ENCODE measurements at places on chromosomes 4 and X.

DNA sequence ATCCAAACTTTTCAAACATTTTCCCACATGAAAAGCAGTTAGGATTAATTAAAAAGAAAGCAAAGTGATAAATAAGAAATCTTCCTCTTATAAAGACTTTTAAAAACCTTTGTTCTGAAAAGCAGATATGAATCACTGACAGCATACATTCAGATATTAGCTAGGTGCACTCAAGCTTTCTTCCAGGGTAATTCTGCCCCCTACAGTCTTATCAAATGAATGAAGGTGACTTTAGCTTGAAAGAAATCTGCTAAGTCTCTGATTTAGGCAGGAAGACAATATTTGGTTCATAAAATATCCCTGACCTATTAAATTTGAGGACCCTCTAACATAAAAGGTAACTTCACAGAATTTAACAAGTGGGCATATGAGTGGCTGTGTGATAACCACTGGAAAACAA lies 209.1 kb upstream of the FAM47A start:
- peak; percentile 1 for DNase-seq

GRCh38 chr4:92382128-92382527 lies 78.4 kb downstream of the GRID2 start:
- DNase-seq: no peak

DNA sequence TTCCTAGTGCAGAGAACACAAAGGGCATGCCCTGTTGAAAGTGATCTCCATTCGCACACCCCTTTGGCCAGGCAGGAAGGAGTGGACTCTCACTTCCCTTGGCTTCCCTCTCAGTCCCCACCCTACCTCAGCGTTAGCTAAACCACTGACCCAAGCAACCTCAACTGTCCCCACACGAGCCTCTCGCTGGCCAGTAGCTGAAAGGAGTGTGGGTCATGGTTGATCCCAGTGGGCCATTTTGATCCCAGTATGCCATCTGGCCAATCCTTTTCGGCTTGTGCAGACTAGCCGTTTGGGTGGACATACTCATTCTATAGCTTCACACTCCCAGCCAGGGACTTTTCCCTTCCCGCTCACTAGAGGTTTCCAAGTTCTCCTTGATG lies 24.4 kb upstream of the BCORL1 start:
- DNase-seq: no peak

- no peak for DNase-seq
These were observed 285.6 kb downstream of the ARHGAP24 start for GRCh38 chr4:85760511-85760910.

- DNase-seq: no peak
These were observed 26.3 kb downstream of the MGARP start for GRCh38 chr4:139253713-139254112.

DNA sequence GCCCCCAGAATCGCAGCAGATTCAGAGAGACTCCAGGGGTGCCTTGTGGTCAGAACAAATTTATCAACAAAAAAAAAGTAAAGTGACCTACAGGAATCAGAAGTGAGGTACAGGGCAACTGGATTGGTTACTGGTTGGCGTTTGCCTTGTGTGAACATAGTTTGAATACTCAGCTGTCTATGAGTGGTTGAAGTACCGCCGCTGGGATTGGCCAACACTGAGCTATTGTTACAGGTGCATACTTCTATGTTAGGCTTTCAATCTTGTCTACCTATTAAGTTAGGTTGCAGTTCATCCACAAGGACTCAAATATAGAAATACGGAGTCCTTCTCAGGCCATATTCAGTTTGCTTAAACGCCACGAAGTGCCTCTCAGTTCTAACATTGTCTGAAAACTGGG lies 993.5 kb upstream of the PRKX start:
- DNase-seq: no peak

- DNase-seq: no peak
These were observed 97.1 kb upstream of the SLC4A4 start for GRCh38 chr4:71241501-71242288.

- no peak for DNase-seq
These were observed 82.4 kb downstream of the PRDM5 start for GRCh38 chr4:120839974-120840751.

- DNase-seq: no peak
These were observed 45.6 kb downstream of the BBS12 start for GRCh38 chr4:122777846-122778673.

- DNase-seq: no peak
These were observed 567.4 kb upstream of the GALNT7 start for GRCh38 chr4:172601195-172601594.

DNA sequence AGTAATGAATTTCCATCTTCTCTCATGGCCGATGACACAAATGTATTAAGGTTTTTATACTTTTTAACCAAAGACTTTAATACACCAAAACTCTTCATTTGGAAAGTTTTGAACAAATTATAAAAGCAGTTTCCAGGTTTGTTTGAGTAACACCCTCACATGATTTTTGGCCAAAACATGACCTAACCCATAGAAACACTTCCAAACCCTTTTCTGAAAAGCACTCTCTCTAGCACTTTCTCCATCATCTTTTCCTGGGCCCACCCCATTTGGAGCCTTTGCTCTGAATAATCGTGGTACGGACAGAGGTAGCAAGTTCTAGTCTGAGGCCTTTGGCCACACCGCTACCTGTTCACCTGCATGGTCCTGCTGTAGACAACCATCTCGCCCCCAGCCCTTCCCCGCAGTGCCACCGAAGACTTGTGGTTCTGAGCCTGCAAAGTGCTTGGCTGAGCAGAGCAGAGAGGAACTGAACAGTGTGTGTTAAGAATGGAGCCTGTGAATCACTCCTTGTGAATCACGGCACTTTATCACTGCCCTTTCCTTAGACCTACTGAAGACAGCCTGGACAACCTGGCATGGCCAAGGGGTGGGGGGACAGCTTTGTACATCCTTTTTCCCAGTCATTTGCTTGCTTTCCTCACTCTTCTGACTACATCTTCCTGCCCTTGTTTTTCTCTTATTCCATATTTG lies 181.8 kb downstream of the PTTG2 start:
- DNase-seq: no peak

DNA sequence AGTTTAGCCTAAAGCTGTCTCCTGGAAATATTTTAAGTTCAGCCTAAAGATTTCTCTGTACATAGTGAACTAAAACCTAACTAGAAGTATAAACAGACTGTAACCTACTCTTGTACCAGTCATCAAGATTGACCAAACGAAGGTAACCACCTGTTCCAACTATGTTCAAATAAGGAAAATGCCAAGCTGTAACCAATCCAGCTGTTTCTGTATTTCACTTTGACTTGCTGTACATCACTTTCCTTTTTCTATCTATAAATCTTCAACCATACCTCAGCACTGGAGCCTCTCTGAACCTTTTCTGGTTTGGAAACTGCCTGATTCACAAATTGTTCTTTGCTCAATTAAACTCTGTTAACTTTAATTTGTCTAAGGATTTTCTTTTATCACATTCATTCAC lies 3.1 kb upstream of the CYSLTR1 start:
- no peak for DNase-seq

DNA sequence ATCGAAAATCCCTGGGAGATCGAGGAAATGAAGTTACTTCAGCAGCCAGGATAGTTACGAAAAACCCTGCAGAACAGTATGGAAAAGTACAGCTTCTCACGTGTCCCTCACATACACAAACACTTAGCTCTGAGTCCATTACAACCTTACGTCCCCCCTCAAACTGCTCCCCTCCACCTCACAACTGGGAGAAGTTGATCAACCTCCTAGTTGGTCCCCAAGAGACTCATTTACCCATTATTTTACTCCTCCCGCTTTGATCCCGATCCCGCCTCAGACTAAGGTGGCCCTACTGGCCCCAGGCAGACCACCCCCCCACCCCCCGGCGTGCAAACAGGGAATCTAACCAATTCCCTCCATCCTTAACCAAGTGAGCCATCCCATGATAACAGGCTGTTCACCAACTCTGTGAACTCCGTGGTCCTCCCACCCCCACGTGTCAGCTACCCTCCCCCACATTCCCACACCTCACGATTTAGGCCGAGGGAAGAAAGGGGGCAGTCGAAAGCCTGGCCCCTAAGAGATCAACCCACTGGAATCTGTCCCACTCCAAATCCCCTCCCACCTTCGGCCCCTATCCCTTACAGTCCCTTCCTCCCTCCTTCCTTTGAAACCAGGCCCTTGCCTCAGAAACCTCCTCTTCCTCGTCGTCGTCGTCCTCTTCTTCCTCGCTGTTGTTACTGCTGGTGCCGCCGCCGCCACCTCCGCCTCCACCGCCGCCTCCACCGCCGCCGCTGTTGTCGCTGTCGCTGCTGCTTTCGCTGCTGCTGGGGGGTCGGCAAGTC lies 755 bp downstream of the ANKRD17 start:
- DNase-seq: peak; percentile 69

- DNase-seq: no peak
These were observed 32.5 kb downstream of the MEPE start for GRCh38 chr4:87865288-87865687.

GRCh38 chrX:107978707-107979307 lies 3.4 kb downstream of the TEX13B start:
- DNase-seq: peak; percentile 24

GRCh38 chr4:20042769-20043168 lies 208.9 kb upstream of the SLIT2 start:
- DNase-seq: no peak

GRCh38 chr4:6541789-6542188 lies 33.2 kb upstream of the MAN2B2 start:
- DNase-seq: no peak

- DNase-seq: no peak
These were observed 425.2 kb upstream of the FTHL17 start for GRCh38 chrX:31497086-31497485.

- peak; percentile 6 for DNase-seq
These were observed 144.0 kb upstream of the ATOH1 start for GRCh38 chr4:93684571-93684970.

- peak; percentile 49 for DNase-seq
These were observed 75.1 kb upstream of the CXorf66 start for GRCh38 chrX:140040386-140040785.

DNA sequence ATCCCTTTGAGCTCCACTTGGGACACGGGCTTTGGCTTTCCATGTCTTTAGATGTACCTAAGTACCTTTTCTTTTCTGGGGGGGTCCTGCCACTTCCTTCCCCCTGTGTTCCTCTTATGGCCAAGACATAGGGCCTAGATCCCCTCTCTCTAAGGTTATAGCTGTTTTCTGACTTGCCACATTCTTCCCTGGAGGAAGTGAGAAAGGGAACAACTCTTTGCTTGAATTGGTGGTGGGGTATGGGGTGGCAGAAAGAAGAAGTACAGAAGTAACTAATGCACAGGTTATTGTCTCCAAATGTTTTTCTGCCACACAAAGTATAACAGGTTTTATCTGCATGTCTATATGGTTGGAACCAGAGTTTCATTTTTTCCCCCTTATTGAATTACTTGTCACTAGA lies 29.7 kb upstream of the DIPK2B start:
- no peak for DNase-seq

DNA sequence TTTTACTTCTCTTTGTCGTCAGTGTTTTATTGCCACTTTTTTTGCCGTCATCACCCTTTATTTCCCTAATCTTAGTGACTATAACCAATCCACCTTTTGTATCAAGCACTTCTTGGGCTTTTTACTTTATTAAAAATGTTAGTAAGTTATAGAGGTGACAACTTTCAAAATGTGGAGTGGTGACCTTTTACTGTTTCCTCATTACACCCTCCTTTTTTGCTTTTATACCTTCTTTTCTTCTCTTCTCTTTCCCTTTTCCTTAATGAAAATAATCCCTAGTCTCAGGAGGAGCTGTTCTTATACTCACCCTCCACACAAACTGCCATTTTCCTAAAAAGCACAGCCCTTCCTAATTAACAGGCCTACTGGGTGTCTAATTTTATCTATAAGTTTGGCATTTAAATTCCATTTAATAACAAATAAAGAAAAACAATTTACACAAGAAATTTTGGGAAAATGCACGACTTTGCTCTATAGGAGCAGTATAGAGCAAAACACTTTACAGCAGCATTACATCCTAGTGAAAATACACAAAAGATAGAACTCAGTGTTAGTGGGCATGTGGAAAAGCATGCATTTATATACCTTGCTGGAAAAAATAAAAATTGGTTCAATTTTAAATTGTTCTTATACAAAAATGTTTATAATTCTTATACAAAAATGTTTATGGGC lies 27.3 kb downstream of the BBS12 start:
- DNase-seq: peak; percentile 69

DNA sequence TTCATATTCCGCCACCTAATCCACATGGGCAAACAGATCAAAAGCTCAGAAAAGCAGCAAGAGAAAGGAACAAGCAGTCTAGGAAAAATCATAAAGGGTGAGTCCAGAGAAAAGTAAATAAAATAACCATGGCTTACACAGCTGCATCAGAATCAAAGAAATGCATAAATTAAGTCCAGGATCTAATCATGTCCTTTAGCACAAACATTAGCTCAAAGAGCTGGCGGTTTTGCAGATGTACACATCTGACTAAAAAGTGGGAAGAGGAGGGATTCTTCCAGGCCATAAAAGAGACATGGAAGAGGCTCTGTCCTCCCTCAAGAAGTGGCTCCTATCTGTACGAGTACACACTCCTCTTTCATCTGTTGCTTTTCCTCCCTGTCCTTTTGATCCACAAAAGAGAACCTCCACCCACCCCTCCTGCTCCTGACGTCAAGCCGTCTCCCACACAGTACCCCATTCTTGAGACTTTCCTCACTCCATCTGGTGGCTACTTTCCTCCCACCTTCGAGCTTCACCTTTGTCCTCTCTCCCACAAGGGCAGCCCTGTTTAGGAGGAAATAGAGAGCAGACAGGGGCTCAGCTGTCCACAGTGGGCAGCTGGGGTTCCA lies 92.5 kb downstream of the RASL11B start:
- no peak for DNase-seq

GRCh38 chrX:8851231-8851886 lies 50.2 kb upstream of the FAM9A start:
- no peak for DNase-seq

DNA sequence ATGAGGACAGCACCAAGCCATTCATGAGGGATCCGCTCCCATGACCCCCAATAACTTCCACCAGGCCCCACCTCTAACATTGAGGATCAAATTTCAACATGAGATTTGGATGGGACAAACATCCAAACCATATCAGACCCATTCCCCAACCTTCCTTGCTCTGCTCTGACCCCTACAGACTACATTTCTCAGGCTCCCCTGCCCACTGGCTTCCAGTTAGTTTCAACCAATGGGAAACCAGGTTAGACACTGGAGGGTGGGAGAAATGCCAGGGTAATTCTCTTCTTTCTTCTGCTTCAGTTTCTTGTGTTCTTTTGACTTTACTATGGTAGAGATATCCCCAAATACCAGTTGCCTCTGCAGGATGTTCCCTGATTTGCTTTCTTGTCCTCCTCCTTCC lies 125.7 kb downstream of the CLCN4 start:
- no peak for DNase-seq

GRCh38 chr4:7874838-7875237 lies 64.8 kb downstream of the AFAP1 start:
- no peak for DNase-seq

- DNase-seq: no peak
These were observed 127.3 kb upstream of the FAT4 start for GRCh38 chr4:125187226-125188176.

GRCh38 chr4:37528166-37528885 lies 157.8 kb downstream of the RELL1 start:
- DNase-seq: peak; percentile 62

All from OCI-M1 (cell line).